ENCODE measurements at places on chromosomes 2 and 18.

GRCh38 chr2:50712569-50712968, 319.4 kb downstream of the NRXN1 start:
- DNase-seq, result no peak

- DNase-seq, result no peak
These were observed 121.5 kb downstream of the LTBP1 start for GRCh38 chr2:33068261-33068660.

- DNase-seq, result no peak
These were observed 33.8 kb upstream of the TMEM247 start for GRCh38 chr2:46445556-46445955.

- peak; percentile 12 for DNase-seq
These were observed 59.9 kb upstream of the SNTG2 start for GRCh38 chr2:890791-891190.

DNA sequence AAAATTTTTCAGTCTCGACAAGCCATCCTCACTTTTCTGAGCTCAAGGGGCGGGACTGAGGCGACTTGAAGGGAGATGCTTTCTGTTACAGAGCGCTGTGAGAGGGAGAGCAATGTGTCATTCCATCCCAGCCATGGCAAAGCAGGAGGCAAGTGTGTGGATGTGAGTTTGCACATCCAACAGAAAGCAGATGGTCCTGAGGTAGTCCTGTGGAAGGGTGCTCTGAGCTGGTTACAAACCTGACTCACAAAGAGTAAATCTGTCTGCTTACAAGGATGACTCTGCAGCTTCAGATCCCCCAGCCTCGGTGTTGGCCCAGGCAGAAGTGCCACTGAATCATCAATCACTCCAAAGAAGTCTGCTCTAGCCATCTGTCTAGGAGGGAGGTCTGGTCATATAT, 482.0 kb upstream of the DCC start:
- no peak for DNase-seq

DNA sequence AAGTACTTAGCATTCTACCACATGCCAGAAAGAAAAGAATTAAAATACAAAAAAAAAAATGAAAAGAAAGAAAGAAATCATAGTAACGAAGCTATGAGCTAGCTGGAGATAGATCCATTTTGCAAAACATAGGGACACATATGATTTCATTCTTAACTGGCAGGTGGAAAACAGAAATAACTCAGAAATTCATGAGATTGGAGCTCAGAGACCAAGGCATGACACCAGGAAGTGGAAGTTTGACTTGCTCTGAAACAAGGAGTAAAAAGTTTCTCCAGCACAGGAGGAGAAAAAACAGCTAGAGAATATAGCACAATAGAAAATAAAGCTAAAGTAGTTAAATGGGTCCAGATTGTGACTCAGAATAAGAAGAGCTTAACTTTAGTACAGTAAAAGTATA, 278.1 kb downstream of the ZEB2 start:
- DNase-seq, result no peak

- DNase-seq, result no peak
These were observed 30.9 kb downstream of the GAREM1 start for GRCh38 chr18:32439802-32440201.

DNA sequence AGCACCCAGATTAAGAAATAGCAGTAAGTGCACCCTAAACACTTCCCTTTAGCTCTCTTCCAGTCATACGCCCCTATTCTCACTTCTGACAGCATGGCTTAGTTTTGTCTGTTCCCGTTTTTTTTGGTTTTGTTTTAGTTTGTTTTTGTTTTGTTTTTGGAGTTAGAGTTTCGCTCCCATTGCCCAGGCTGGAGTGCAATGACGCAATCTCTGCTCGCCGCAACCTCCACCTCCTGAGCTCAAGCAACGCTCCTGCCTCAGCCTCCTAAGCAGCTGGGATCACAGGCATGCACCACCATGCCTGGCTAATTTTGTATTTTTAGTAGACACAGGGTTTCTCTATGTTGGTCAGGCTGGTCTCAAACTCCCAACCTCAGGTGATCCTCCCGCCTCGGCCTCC, 2067.7 kb downstream of the SUCLG1 start:
- no peak for DNase-seq

- no peak for DNase-seq
These were observed 150.1 kb upstream of the DLGAP1 start for GRCh38 chr18:4605212-4605611.

DNA sequence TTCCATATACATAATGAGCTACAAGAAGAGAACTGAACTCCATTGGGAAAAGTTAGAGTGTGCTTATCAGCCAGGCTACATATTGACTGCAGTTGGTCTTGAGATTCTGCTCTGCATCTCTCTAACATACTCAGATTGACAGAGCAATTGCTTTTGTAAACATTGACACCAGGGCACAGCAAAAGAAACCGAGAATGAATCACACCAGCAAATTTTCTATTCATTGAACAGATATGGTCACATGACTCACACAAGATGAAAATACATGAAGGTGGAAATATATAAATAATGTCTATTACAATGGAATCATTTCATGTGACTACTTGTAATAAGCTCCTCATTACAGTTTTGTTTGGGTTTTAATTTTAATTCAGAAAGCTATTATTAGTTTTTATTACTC, 691.9 kb upstream of the TMEFF2 start:
- DNase-seq, result no peak

DNA sequence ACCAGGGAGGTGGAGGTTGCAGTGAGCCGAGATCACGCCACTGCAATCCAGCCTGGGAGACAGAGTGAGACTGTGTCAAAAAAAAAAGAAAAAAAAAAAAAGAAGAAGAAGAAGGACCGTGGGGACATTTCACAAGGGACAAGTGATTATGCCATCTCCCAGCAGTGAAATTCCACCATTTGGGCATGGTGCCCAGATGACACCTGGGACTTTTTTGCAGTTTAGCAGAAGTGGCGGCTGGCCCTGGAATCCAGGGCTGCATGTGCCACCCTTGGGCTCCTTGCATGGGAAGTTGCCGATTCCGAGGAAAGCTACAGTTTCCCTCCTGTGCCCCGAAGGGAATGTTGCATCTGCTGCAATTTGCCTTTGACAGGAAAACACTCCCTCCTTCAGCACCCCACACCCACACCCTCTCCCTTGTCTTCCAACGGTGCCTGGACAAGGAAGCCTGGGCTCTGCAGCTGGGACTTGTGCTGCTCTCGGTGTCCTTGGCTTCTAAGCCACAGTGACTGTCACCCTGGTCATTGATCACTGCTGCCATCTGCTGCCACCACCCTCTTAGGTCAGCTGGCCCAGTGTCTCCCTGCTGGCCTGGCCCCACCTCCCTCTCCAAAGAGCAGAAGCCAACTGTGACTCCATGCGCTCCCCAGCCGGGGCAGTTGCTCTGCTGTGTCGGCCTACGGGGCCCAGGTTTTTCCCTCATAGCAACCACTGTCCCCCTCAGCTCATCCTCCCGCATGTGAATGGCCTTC, 56.4 kb upstream of the LRRC30 start:
- DNase-seq, result no peak

DNA sequence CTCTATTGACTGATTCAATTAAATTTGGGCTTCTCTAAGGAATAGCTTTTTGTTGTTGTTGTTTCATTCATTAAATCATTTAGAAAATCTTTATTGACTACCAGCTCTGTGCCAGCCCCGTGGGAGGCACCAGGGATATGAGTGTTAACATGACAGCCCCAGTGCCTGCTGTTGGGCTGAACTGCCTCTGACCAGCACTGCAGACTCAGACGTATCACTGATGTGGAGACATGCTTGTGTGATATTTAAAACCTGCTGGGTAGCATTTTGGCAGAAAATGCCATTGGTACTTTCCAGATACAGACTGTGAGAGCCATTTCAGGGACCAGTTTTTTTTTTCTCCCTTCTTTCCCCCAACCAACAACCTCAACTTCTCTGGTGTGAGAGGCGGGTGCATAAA, 38.6 kb upstream of the KCNF1 start:
- DNase-seq, result no peak

- DNase-seq, result no peak
These were observed 264.5 kb downstream of the SOCS6 start for GRCh38 chr18:70553245-70553935.

DNA sequence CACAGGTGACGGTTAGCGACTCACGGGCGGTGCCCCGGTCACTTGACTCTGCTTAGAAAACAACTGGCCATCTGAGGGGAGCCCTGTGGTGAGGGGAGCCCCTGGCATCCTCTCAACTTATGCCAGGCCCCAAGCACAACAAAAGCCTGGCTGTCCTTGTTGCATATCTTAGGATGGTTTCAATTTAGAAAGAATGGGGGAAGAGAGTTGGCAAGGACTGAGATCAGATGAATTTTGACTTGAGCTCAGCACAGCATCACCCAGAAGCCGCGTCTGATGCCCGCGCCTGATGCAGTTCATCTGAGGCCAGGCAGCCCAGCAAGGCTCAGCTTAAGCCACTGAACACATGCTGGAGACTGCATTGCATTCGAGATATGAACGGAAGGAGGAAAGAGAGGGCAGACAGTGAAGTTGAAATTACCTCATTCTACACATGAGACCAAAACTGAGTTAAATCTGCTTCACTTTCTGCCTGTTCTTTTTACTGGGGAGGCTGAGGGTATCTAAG, 36.8 kb downstream of the MYT1L start:
- no peak for DNase-seq

DNA sequence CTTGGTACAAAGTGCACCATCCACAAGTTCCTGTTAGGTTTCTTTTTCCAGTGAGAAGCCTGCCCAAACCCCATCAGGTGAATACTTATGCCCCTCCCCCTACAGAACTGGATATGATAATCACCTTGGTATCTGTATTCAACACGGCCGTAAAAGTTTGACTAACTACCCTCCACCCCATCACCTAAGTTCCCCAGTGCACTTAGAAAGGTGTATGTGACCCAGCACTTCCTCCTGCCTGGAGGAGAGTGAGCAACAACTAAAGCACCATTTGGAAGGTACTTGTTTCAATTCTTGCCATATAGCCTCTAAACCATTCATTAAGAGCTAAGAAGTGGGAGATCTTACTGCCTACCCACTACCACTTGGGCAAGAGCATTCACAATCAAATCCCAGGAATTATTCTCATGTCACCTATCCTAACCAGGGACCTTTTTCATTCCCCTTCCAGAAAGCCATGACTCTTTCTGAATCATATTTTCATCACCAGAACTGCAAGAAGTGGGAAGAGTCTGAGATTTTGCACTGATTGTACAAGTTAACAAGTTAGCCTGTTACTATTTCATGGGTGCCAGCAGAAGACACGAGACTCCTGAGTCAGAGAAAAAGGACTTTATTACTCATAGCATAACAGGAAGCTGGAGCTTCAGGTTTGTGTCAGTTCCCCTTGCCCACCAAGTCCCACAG, 53.5 kb upstream of the NDUFV2 start:
- no peak for DNase-seq

DNA sequence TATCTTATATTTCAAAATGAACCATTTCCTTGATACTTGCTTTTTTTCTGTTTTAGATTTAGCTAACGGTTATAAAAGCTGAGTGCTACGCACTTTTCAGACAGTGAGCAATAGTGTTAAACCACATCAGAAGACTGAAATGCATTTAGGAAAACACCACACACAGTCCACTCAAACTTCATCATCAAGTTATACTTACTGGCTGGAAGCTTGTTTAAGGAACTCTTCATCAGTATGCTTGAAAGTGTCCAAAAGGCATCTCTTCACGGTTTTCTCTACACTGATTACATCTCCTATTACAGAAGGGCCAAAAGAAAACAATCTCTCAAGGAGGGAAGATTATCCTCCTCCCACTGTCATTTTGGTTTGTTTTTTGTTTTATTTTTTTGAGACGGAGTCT, 19.7 kb downstream of the ILKAP start:
- no peak for DNase-seq

- no peak for DNase-seq
These were observed 215.5 kb downstream of the CYP26B1 start for GRCh38 chr2:71932037-71932779.

- DNase-seq, result no peak
These were observed 5.5 kb downstream of the COPS9 start for GRCh38 chr2:240130393-240131195.

DNA sequence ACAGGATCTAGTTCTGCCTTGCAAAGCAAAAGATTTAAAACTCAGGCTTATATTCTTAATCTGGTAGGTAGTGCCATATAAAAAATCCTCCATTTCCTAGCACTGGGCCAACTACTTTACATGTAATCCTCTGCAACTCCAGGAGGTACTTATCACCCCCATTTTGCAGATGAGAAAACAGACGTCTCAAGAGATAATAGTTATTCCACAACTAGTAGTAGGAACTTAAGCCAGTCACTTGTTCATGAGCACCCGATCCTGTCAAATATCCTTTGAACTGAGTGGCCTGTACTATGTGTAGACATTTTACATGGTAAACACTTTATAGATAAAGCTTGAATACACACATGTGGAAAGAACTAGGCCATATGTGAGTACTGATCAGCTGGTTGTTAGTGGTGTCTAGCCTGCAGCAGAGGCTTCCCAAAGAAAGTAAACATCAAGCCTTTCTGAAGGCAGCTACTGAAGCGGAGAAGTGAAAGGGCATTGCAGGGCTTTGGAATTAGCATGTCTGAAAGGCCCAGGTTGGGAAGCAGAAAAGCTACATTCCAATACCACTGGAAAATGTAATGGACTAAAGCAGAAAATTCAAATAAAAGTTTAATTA, 48.0 kb downstream of the NAB1 start:
- no peak for DNase-seq

DNA sequence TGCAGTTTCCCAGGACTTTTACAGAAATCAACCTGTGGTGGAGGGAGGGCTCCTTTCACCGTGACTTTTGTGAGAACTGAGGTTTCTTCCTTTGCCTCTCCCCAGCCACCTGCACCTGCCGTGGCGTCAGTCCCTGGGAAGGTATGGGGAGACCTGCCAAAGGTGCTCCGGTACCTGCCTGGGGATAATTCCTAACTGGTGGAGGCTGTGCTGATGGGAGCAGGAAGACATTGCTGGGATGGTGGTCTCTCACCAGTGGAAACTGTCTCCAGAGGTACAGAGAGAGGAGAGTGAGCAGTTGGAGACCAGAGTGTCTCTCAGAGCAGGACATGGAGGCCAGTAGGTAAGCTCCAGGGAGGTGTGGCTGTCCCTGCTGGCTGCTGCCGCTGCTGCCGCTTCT, 52.6 kb downstream of the CIB4 start:
- no peak for DNase-seq

DNA sequence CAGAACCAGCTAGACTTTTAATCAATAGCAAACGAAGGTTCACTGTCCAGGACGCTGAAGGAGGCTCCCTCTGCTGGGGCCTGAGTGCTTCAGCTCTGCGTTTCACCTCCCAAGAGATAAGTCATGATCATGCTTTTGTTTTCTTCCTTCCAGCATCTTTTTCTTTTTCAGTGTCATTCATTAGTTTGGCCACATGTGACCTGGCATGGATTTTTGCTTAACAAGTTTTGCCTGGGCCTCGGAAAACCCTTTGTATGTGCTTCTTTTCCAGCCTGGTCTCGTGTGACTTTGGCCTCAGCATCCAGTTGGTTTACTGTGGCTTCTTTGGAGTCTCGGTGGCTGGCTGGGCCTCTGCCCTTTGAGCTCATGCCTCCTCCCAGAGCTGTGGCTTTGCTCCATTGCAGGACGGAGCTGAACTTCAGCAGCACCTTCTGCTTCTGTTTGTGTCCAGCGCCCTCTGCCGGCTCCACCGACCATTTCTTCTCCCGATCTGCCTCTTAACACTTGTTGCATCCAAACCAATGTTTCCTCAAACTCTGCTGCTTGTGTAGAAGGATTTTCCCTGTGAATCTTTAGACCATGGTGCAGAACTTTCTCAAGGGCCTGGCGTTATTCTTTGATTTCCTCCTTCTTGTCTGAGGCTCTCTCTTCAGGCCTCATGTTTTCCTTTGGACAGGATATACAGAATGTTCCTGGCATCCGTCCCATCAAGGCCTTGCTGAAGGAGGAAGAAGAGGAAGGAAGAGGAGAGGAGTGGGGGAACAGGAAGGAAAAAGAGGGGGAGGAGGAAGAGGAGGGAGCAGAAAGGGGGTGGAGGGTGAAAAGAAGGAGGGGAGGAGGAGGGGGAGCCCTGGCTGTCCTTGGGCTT, 23.6 kb upstream of the HES6 start:
- DNase-seq, result peak; percentile 74
